Stimulated activated CD4-positive, alpha-beta T cell treated with anti-CD3 and anti-CD28 coated beads, TNF-alpha, amount 100 ng/mL, for 24 hours (primary cell): ENCODE measurements at places on chromosomes 7 and 10.

GRCh38 chr10:71964098-71964742, at the start of gene CHST3:
TSS of gene CHST3 (plus strand) at chr10:71964395. CDS start at chr10:72005843, 41,448 bp downstream.
- no peak for DNase-seq

GRCh38 chr10:90855126-90855525, 2.7 kb downstream of the HTR7 start:
- DNase-seq = no peak

GRCh38 chr7:37916673-37917660, at the start of gene SFRP4:
TSS of gene SFRP4 (minus strand) at chr7:37916817. CDS start at chr7:37916537, 280 bp downstream.
- DNase-seq = no peak

- DNase-seq = no peak
Measured at GRCh38 chr10:69953851-69954250, 98.8 kb upstream of the MACROH2A2 start.

- no peak for DNase-seq
Measured at GRCh38 chr10:64503429-64503828, 982.2 kb downstream of the REEP3 start.

GRCh38 chr7:44974549-44974948, 4.3 kb downstream of the MYO1G start:
- no peak for DNase-seq
